ENCODE measurements at places on chromosomes 4 and X.

DNA sequence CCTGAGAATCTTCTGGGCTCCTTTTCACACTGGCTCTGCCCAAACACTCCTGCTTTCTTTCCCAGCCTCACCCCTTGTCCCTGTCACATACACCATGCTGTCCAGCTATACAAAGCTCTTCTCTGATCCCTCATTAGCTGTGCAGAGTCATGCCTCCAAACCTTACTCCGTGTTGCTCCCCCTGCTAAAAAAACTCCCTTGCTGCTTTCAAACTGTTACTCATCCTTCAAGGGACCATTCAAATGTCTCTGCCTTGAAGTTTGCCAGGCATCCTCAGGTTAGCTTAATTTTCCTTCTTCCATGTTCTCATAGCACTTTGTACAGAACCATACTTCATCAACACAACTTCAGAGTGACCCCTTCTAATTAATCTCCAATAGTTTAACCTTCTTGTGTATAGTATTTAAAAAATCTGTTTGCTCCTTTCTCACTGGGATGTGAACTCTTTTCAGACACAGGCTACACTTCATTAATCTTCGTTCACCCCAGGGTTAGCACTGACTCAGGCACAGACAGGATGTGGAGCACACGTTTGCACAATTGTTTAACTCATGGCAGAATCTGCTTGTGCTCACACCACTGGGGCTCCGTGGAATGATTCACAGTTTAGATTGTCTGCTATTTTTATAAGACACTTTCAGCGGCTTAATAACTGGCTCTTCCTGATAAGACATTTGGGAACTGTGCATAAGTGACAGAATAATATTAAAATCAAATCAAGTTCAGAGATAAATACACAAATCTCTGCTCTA is 21.4 kb upstream of the SEL1L3 start:
- DNase-seq: no peak

GRCh38 chr4:152941411-152941810 is 5.3 kb downstream of the FHDC1 start:
- DNase-seq: no peak

DNA sequence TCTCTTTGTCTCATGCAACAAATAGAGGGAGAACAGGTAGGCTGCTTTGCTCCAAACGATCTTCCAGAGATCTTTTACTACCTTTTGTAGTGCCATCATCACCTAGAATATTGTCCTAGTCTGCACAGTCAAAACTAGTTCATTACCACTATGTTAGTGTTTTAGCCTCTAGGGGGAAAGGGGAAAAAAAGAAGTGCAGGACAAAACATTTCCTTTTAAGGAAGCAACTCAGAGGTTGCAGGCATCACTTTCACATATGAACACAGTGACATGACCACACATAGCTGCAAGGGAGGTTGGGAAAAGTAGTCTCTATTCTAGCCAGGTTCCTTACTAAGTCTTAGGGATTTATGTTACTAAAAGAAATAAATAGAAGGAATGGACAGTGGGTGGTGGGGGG is 39.3 kb upstream of the RAP2C start:
- DNase-seq: no peak

GRCh38 chr4:138561276-138561880 is 319.2 kb upstream of the SLC7A11 start:
- DNase-seq: no peak

DNA sequence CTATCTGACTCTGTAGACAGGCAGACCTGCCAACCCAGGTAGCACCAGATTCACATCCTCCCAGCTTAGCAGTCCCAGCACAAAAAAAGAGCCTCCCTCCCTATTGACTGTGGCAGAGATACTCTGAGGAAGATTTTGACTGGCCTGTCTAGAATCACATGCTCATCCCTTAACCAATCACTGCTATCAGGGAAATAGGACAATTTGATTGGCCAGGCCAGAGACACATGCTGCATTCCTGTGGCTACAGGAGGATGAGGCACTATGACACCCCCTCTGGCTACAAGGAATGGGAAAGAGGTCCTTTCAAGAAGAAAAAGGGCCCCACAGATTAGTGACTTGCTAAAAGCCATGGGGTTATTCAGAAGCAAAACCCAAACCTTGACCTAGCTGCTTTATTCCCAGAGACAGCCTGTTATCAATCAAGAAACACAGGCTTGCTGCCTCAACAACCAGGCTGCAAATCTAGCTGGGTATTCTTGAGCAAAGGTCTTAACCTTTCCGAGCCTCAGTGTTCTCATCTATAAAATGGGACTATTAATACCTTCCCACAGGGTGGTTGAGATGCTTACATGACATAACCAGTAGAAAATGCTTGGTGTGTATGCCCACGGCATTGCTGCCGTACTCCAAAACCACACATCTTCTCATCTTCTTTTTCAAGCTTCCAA is 147.6 kb downstream of the BCOR start:
- no peak for DNase-seq

DNA sequence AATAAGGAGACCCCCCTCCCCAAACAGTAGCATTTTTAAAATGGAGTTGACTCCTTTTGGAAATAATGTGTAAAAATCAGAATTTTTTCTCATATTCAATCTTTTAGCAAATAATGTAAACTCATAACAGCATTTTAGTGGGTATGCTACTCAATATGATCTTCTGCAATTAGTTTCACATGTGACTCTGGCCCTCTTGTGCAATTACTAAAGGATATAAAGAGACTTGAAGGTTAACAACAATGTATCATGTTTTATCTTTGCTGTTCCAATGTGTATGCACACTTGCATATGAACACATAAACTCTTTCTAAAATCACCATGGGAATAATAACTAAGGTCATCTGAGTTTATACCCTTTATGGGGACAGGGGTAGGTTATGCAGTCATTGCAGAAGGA is 39.9 kb upstream of the RXFP1 start:
- no peak for DNase-seq

DNA sequence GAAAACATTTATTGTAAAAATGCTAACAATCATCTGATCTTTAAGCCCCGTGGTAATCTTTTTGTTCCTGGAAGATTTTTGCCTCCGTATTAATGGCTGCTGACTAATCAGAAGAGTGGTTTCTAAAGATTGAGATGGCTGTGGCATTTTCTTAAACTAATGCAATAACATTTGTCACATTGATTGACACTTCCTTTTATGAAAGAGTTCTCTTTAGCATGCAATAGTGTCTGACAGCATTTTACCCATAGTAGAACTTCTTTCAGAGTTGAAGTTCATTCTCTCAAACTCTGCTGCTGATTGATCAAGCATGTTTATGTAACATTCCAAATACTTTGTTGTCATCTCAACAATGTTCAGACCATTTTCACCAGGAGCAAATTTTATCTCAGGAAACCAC is 26.8 kb upstream of the UGT2B4 start:
- no peak for DNase-seq

- DNase-seq: no peak
Measured at GRCh38 chr4:79823148-79823763, 249.8 kb downstream of the ANTXR2 start.

- DNase-seq: no peak
Measured at GRCh38 chr4:140466146-140466545, 31.9 kb downstream of the MGAT4D start.

GRCh38 chrX:129632443-129632842 is 22.3 kb downstream of the APLN start:
- peak; percentile 22 for DNase-seq

- no peak for DNase-seq
Measured at GRCh38 chr4:183808097-183808456, 97.0 kb upstream of the STOX2 start.
